NCI-H2171 (cell line): ENCODE measurements at places on chromosomes 6 and 20.

DNA sequence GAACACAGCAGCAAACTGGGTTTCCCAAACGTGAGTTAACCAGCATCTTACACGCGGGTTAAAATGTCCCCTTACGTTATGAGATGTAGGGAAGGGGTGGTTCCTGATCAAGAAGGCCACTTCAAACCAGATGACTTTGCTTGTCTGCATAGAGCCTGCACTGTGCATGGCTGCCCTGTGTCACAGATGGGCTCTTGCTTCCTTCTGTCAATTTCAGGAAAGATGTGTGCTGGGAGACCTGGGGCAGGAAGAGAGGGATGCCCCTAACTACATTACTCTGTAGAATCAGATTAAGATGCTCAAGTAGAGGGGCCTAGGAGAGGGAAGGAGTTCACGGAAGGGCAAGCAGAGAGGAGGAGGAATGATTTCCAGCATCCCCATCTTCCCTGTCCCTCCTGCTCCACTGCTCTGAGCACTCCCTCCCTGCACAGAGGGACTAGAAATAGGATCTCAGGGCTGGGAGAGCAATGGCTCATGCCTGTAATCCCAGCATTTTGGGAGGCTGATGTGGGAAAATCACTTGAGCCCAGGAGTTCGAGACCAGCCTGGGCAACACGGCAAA, 63.5 kb upstream of the ZMYND8 start:
- DNase-seq: no peak

DNA sequence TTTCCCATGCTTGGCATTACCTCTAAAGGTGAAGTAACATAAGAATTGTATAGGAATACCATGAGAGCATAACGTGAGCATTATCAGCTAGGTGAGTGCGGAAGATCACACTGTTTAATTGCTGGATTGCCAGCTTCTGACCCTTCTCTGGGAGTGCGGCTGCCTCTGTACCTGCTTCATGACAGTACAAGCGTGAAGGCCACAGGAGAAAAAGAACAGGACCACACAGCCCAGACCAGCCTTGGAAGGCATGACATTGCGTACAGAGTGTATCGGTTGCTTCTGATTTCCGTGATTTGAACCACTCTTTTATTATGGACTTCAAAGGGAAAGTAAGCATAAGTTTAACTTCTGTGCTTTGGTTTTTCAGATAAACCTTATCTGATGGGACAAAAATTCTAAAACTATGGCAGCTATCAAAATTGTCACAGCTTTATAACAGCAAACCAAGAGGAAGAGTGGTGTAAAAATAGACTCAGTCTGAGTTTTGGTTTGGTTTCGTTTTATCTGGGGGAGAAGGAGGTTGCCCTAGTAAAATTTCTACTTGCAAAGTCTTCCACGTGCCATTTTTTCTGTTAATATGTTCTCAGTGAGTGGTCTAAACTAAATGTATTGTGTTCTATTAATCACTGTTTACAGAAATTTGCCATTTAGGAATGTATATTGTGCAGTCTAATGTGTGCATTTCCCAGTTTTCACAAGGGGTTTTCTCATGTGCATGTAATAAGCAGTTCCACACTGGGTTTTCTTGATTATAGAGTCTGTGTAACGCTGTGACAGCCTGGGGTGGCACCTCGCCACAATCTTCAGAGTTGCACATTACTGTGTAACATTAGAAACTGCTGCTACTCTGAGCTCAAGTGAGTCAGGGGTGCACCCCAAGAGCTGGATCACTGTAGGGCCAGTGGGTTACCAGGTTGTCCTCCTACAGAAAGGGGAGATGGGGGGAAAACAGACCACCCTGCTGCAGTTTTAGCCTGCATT, 97.3 kb downstream of the RPP40 start:
- no peak for DNase-seq

DNA sequence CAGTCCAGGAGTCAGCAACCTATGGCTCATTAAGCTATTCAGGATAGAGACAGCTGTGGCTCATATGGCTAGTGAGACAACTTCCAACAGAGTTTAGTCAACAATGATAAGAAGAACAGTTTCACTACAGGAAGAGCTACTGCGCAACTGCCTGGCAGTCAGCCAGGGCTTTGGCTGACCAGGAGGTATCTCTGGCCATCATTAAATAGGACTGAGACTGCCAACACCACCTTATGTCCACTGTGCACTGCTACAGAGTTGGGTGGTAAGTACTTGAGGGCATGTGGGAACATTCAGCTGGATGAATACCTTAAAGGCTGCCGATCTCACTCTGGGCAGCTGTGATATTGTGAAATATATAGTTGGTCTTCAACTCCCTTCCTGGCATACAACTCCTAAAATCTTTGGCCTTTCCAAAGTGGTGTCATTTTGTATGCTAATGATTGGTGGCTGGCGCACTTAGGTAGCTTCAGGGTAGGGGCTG, 52.2 kb upstream of the FAM83C start:
- no peak for DNase-seq

DNA sequence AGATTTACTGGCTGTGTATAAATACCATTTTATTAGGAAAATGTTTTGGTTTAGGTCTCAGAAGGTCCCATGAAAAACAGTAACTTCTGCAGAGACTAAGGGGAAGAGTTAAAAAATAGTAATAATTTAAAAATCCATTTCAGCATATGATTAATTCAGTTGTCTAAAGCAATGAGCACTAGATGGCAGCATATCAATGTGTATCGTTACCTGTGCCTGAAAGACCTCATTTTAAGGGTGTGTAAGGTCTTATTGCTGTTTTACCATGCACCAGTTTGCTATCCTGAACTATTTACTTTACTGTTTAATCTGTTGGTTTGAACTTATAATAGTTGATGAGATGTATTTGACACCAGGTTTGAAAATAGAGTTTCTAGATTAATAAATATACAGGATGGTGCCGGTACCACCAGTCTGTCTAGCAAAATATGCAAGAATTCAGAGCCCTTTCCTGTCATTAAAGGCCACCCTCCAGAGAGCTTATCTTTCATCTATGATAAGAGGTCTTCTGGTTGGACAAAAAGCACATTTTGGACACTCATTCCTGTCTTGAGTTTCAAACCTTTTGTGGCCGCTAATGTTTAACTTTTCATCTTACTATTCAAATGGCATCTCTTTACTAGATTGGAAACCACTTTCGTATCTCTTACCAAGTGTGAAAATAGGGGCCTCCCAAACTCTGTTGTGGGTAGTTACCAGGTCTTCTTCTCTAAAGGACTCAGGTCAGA, 8.9 kb upstream of the AHI1 start:
- DNase-seq: peak; percentile 37

GRCh38 chr6:13495112-13495776, 7.8 kb upstream of the GFOD1 start:
- DNase-seq: no peak

DNA sequence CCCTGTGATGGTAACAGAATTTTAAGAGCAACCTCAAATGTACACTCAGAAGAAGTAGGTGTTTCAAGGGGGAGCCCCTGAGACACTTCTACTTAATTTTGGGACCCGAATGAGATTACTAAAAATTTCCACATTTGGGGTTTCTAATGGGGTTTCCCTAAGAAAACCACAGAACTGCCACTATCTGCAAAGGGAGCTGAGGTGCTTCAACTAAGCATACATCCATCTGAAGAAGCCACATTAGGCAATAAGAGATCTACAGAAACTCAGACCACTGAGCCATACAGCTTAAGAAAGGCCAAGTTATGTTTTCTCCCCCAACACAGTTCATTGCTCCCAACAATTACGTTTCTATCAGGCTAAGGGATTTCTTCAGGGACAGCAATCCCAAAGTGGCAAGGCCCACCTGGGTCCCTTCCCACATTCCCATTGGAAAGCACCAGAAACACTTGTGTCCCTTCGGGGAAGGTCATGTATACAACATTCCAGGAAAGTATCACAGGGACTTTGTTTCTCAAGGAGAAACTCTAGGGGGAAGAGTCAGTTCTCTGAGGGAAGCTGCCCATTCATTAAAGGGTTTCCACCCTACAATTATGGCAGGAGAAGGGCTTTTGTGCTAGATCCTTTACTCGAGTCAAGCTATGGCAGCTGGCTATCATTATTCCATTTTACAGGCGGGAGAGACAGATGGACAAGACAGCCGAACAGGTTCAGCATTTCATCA, 5.0 kb downstream of the BCL2L1 start:
- no peak for DNase-seq

- DNase-seq: no peak
Observed at GRCh38 chr20:60570481-60571277, 612.5 kb downstream of the CDH26 start.

- no peak for DNase-seq
Observed at GRCh38 chr6:113595911-113596376, 261.2 kb upstream of the MARCKS start.

DNA sequence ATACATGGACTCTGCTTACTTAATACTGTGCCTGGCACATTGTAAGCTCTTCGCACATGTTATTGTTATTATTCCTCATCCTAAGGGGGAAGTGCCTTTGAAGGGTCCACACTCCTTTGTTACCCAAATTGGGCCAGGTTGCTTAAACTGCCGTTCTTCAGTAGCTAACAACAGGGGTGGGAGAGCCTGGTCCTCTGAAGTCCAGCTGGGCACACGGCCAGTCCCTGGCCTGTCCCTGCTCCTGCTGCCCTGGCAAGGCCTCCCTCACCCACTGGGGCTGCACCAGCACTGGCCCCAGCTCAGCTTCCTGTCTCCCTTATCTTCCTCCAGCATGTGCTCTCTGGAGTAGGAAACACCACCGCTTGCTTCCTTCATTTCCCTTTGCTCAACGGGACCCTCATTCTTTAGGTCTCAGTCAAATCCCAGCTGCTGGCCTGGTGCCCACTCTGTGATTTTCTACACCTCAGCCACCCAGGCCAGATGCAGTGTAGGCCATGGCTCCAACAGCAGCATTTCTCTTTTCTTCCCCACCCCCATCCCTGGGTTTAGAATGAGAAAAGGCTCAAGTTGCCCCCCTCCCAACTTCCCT, 5.5 kb upstream of the PROCR start:
- no peak for DNase-seq

DNA sequence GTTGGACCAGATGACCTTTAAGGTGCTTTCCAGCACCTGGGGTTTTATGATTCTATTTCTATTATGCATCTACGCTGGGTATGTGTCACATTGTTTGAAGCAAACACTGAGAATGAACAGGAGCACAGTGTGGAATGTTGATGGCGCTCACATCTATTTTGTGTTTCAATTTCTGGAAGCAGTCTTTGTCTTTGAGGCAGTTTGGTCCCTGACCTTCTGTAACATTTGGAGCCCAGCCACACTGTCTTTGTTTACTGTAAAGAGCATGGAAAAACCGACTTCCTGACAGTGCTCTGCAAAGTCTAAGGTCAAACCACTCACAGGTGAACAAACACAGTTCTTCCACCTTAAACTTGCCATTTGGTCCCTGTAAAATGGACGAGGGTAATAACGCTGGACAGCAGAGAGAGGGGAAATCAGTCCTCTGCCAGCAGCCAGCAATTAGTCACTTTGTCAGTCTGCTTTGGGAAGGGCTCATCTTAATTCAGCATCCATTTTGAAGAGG, 155.5 kb downstream of the PRL start:
- DNase-seq: no peak

GRCh38 chr6:121539439-121539838, 104.0 kb downstream of the GJA1 start:
- DNase-seq: no peak

GRCh38 chr20:13384132-13384531, 163.1 kb downstream of the ISM1 start:
- DNase-seq: no peak

DNA sequence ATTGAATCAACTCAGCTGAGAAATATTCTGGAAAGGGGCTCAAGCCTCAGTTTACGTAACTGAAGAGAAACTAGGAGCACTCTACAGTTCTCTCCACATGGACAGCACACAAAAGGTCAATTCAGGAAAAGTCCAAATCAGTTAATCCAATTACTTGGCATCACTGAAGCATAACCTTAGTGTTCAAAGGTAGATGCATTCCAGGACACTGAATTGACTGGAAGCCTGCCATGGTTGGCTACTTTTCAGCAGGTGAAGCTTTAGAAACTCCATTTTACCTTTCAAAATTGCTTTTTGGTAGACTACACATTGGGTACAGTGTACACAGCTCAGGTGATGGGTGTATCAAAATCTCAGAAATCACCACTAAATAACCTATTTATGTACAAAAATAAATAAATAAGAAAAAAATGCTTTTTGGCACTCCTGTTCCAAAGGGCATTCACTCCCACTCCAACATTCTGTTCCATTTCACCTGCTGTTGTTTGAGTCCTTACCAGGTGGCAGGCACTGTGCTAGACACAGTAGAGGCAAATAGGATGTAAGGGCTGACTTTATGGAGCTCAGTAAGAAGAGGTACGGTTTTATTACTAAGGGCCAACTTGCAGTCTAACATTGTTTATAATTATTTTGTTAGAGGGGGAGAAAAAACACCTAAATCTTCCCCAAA, 153.4 kb downstream of the FAXC start:
- no peak for DNase-seq

DNA sequence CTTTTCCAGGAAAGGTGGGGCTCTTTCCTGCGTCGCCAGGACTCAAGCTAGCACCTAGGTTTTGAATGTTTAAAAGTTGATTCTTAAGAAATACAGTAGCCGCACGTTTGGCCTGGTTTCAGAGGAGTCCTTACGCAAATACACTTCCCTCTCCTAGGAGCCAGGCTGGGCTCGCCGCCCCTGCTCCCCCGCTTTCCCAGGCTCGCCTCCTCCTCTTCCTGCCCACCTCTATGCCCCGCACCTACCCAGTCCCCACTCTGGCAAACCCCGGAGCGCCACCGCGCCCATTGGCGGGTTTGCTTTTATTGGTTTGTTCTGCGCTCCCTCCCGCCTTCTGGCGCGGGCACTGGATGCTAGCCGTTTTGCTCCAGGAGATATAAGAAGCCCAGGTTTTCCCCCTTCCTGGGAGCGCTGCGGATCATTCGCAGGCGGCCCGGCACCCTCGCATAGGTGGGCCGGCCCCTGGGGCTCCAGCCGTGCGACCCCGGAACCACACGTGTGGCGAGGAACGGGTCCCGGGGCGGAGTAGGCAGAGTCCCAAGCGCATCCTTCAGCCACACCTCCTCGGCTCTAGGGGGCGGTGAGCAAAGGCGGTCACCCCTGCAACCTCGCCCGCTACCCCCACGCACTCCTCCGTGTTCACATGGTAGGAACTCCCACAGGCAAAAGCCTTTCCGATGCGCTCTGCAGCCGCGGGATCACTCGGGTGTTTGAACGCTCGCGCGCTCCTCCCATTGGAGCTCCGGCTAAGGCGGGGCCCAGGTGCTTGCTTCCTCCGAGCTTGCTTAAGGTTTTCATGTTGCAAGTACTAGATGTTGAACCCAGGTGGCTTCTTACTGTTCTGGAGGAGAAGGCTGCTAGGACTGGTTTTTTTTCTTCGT, 119.0 kb downstream of the RTN4IP1 start:
- DNase-seq: peak; percentile 35

- DNase-seq: no peak
Observed at GRCh38 chr6:126905917-126906316, 212.6 kb upstream of the RSPO3 start.
